ENCODE measurements at places on chromosomes 1 and 21. TPM values are rescaled to one million over a fixed set of nuclear protein-coding genes. Genes with fewer than 3 reads are reported as not detected.

Gene ZNF593OS
- total RNA-seq, result not detected

Gene F5
- 1.1 TPM for total RNA-seq

Gene TMEM269
- total RNA-seq, result 0.62 TPM

Gene OR6P1
- not detected for total RNA-seq

- no peaks in the 10 kb centered on the region for H3K4me1 ChIP-seq
- H3K27me3 ChIP-seq, result no peaks in the 10 kb centered on the region
- DNase-seq, result no peak
- H3K36me3 ChIP-seq, result no peaks in the 10 kb centered on the region
- H3K27ac ChIP-seq, result no peak overlapping the region
- no peak overlapping the region for H3K4me3 ChIP-seq
These were observed 476.8 kb upstream of the DEPDC1 start for GRCh38 chr1:68973459-68974244.

GRCh38 chr1:109850827-109851226 lies 59.8 kb upstream of the CSF1 start:
- no peak overlapping the region for H3K4me3 ChIP-seq
- H3K4me1 ChIP-seq, result no peaks in the 10 kb centered on the region
- no peaks in the 10 kb centered on the region for H3K36me3 ChIP-seq
- DNase-seq, result no peak
- H3K27me3 ChIP-seq, result no peaks in the 10 kb centered on the region

DNA sequence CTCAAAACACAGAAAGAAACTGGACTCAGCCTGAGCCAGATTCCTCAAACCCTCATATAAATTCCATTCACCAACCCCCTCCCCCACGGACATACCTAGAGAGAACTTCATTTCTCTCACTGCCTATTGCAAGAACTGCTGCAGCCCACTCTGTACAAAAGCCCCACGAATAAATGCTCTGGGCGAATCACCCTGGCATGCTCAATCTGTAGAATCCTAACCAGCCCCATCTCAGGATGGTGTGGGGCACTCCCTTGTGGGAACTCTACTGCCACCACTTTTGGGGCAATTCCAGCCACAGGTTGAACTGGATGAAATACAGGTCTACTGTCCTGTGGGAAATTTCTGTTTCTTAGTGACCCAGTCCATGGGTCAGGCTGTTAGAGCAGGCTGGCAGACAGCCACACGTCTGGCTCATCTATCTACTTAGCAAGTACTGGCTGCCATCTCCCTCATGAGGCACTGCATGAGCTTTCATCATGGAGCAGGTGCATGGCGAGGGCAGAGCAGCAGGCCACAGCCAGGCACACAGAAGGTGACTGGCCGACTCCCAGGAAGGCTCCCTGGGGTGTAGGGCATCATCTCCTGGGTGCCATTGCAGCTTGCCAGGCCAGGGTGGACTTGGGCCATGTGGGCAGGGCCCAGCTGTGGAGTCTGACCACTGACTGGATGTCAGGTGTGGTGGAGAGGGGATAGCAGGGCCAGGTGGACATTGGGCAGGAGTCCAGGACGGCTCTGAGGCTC lies 1.6 kb upstream of the C1orf35 start:
- peaks cover 6% of the 10 kb centered on the region for H3K4me1 ChIP-seq
- no peak overlapping the region for H3K27ac ChIP-seq
- no peaks in the 10 kb centered on the region for H3K27me3 ChIP-seq
- H3K4me3 ChIP-seq, result no peak overlapping the region
- no peaks in the 10 kb centered on the region for H3K36me3 ChIP-seq

DNA sequence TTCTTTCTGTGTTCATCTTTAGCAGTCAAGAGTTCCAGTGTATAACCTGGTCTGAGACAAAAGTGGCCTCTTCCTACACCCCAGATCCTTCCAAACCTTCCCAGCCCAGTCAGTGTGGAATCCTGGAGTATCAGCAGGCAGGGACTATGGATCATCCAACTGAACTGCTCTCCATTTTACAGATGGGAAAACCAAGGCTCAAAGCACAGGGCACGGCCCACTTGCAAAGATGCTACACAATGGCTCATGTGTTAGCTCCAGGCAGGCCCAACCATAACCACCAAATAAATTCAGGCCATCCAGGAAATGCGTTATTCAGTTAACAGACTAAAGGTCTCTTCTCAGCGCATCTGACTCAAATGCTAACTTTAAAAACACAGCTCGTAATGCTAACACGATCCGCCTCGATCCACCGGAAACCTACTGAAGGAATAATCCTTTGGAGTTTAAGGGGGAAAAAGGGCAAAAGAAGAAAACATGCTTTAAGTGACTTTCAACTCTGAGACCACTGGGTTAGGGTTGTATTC lies 7.1 kb downstream of the GLIS1 start:
- no peaks in the 10 kb centered on the region for H3K4me1 ChIP-seq
- no peaks in the 10 kb centered on the region for H3K36me3 ChIP-seq
- H3K4me3 ChIP-seq, result no peak overlapping the region
- H3K27me3 ChIP-seq, result no peaks in the 10 kb centered on the region
- peak overlapping the region; percentile 46 for H3K27ac ChIP-seq

DNA sequence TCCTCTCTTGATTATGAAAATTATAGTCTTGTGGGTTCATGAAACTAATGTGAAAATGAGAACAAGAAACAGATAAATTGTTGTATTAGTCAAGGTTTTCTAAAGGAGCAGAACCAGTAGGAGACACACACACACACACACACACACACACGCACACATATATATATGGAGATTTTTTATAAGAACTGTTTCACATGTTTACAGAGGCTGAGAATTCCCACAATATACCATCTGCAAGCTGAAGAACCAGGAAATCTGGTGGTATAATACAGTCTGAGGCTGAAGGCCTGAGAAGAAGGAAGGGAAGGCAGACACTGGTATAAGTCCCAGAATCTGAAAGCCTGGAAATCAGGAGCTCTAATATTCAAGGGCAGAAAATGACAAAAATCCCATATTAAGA lies 70.9 kb upstream of the RGS18 start:
- no peak for DNase-seq
- no peak overlapping the region for H3K4me3 ChIP-seq
- no peaks in the 10 kb centered on the region for H3K4me1 ChIP-seq
- no peak overlapping the region for H3K27ac ChIP-seq

- no peak overlapping the region for H3K4me3 ChIP-seq
- H3K27ac ChIP-seq, result no peak overlapping the region
- no peaks in the 10 kb centered on the region for H3K27me3 ChIP-seq
- DNase-seq, result no peak
These were observed 14.3 kb downstream of the PROX1 start for GRCh38 chr1:214002060-214002459.

GRCh38 chr1:214446772-214447556 lies 104.4 kb downstream of the PTPN14 start:
- no peak overlapping the region for H3K27ac ChIP-seq
- peak; percentile 33 for DNase-seq
- no peaks in the 10 kb centered on the region for H3K4me1 ChIP-seq
- no peak overlapping the region for H3K4me3 ChIP-seq

DNA sequence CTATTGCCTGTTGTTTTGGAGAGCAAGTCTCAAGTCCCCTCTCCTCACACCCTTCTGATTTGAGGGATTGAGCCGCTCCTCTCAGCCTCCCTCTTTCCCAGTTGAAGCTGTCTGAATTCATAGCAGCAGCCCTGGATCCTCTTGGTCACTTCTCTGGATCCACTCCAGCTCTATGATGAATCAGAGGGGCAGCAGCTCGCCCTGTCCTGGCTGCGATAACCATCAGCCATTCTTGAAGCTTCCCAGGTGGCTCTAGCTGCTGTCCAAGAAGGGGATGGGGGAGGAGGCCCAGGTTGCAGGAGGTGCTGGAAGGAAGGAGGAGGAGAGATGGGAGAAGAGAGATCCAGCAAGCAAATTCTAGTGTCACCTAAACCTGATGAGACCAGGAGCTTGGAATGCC lies 31.3 kb downstream of the WNT4 start:
- H3K4me1 ChIP-seq, result no peaks in the 10 kb centered on the region
- H3K27me3 ChIP-seq, result no peaks in the 10 kb centered on the region

DNA sequence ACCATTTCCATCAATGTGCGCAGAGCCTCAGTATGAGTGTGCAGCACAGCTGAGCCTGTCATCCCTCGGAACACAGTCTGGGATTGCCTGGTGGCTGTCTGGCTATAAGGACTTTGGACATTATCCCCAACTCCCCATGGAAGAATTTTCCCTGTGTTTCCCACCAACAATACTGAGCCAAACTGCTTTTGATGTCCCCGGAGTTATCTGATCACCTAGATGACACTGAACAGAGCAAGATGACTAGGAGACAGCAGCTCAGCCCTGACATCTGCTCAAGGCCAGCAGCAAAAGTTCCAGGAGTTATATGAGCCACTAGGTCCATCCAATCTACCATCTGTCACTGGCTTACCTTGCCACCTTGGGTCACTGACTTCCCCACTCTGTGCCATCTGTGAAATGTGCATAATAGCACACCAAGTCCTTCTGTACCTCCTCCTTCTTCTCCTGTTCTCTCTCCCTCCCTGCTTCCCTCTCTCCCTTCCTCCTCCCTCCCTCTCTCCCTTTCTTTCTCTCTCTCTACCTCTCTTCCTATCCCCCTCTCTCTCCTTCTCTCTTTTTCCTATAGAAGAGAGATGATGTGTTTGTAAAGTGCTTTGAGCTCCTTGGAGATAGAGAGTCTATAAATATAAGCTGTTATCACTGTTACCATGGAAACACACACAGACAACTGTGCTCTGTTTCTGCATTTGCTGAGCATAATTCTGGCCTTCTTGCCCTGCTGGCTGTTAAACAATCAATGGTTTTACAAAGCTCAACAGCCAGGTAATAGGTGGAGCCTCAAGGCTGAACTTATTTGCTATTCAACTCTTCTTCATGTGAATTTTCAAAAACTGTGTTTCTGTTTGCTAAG lies 19.7 kb upstream of the ATP1B1 start:
- no peaks in the 10 kb centered on the region for H3K27me3 ChIP-seq
- no peak overlapping the region for H3K27ac ChIP-seq
- H3K36me3 ChIP-seq, result no peaks in the 10 kb centered on the region
- no peak for DNase-seq
- no peaks in the 10 kb centered on the region for H3K4me1 ChIP-seq

- H3K27ac ChIP-seq, result no peak overlapping the region
- H3K4me1 ChIP-seq, result no peaks in the 10 kb centered on the region
- no peak for DNase-seq
- no peaks in the 10 kb centered on the region for H3K27me3 ChIP-seq
- H3K4me3 ChIP-seq, result no peak overlapping the region
These were observed 97.4 kb upstream of the GCLM start for GRCh38 chr1:94006604-94007003.

DNA sequence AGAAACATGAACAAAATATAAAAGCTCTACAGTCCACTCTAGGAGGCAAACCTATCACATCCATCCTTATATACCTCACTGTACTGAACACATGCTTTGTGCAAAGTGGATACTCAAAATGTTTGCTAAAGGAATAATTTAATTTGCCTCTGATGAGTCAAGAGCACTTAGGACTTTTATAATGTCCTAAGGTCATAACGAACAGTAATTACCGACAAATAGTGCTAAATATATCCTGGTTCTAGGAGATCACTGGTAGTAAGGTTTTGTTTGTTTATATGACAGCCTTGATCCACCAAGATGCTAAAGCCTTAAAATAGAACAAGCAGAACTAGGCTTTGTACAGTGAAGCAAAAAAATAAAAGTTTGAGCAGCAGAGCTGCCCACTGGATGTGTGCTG lies 70.6 kb downstream of the GADD45A start:
- DNase-seq, result no peak
- H3K36me3 ChIP-seq, result no peaks in the 10 kb centered on the region
- no peak overlapping the region for H3K4me3 ChIP-seq
- no peak overlapping the region for H3K27ac ChIP-seq
- H3K27me3 ChIP-seq, result no peaks in the 10 kb centered on the region
- H3K4me1 ChIP-seq, result peaks cover 6% of the 10 kb centered on the region

GRCh38 chr1:170153417-170153816 lies 7.7 kb downstream of the NTMT2 start:
- no peaks in the 10 kb centered on the region for H3K27me3 ChIP-seq
- H3K4me1 ChIP-seq, result no peaks in the 10 kb centered on the region
- H3K27ac ChIP-seq, result no peak overlapping the region
- no peak for DNase-seq
- no peaks in the 10 kb centered on the region for H3K36me3 ChIP-seq

DNA sequence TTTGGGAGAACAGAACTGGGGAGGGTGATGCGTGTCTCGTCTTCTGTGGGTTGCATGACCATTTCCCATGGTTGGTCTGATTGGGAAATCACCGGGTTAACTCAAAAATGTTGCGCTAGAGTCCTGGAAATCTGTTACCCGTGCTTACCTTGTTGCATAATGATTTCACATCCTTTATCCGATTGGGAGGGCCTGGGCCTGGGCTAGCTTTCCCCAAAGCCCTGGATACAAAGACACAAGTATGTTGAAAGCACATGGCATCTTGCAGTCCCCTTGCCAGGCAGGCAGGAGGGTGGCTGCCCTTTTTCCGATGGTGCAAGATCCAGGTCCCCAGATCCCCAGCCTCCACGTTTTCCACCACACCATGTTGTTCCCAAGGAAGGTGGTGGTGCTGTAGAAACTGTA lies 582 bp downstream of the TRPM2 start:
- H3K4me3 ChIP-seq, result no peak overlapping the region
- no peak overlapping the region for H3K27ac ChIP-seq
- peaks cover 5% of the 10 kb centered on the region for H3K4me1 ChIP-seq
- peaks cover 14% of the 10 kb centered on the region for H3K27me3 ChIP-seq
- no peaks in the 10 kb centered on the region for H3K36me3 ChIP-seq

DNA sequence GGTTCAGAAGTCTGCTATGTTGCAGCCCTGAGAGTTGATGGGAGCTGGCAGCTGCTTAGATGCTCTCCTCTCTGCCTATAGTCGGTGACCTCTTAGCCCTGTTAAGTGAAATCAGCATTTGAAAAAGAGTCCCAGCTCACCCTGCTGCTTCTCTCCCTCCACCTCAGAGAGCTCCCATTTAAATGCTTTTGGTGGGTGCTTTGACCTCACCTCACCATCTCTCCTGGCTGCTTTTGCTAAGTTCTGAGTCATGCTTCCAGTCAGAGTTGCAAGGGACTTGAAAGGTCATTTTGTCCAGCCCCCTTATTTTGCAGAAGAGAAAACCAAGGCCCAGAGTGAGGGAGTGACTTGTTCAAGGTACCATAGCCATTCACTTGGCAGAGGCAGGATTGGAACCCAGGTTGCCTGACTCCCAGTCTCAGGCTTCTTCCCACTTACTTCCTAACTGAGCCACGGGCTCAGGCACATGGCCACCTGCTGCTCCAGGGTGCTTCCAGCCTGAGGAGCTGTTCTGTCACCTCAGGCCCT lies 3.3 kb downstream of the MAPKAPK2 start:
- H3K36me3 ChIP-seq, result no peaks in the 10 kb centered on the region
- DNase-seq, result no peak
- no peak overlapping the region for H3K4me3 ChIP-seq
- no peak overlapping the region for H3K27ac ChIP-seq

DNA sequence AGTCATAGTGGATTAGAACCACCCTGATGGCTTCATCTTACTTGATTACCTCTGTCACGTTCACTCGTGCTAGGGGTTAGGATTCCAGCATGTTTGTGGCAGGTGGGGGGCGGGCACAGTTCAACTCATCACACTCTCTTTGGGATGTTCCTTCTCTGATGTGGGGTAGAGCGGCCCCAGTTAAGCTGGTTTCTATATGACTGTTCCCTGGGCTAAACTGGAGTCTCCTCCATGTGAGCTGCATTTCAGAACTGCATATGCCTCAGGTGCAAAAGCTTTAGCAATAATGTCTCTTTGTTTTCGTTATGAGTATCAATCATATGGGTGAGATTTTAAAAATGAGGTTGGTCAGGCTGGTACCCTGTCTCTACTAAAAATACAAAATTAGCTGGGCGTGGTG lies 393.2 kb downstream of the RPS6KC1 start:
- no peak overlapping the region for H3K27ac ChIP-seq
- no peaks in the 10 kb centered on the region for H3K27me3 ChIP-seq
- no peak for DNase-seq
- no peaks in the 10 kb centered on the region for H3K36me3 ChIP-seq

Measured in prostate gland (tissue), 2 donors.